ENCODE measurements at places on chromosomes 13 and 19.
A peak's percentile ranks its signal among the peaks of the same experiment; 100 is the strongest.

GRCh38 chr19:56690670-56691069, 19.1 kb upstream of the ZNF835 start:
- DNase-seq, result no peak

GRCh38 chr19:27672309-27673047, 1540.5 kb downstream of the UQCRFS1 start:
- DNase-seq, result no peak

DNA sequence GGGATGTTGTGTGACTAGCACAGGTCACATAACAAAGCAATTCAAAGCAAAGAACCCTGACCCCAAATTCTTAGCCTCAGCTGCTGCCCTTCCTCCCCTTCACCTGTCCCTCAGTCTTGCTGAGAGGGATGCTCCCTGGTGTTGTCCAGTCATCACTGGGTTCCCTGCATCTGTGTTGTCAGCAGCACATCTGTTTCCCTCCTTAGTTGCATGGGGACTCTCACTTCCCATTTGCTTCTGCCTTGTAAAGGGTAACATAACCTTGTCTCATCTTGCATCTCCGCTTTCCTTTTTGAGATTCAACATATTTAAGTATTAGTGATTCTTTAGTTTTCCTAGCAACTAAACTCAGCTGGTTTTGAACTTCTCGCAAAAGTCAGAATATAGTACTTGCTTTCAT, 54.0 kb downstream of the SPATA13 start:
- DNase-seq, result no peak

- DNase-seq, result peak; percentile 44
Observed at GRCh38 chr19:16778796-16779411, 50.3 kb upstream of the SIN3B start.

All from activated CD4-positive, alpha-beta T cell treated with anti-CD3 and anti-CD28 coated beads, Interleukin-2, Interleukin-4, amounts not matched to agents 100 ng/mL and 50 ng/mL, durations not matched to agents 16 hours and 8 hours (primary cell).